Stimulated activated CD4-positive, alpha-beta T cell treated with anti-CD3 and anti-CD28 coated beads, Interleukin-4, amount 100 ng/mL, for 1 hour (primary cell): ENCODE measurements at places on chromosomes 6 and 20.
A peak's percentile ranks its signal among the peaks of the same experiment; 100 is the strongest.

GRCh38 chr6:56363796-56364430 lies 116.5 kb upstream of the COL21A1 start:
- no peak for DNase-seq

GRCh38 chr20:59835057-59835447 lies 98.4 kb downstream of the SYCP2 start:
- no peak for DNase-seq

DNA sequence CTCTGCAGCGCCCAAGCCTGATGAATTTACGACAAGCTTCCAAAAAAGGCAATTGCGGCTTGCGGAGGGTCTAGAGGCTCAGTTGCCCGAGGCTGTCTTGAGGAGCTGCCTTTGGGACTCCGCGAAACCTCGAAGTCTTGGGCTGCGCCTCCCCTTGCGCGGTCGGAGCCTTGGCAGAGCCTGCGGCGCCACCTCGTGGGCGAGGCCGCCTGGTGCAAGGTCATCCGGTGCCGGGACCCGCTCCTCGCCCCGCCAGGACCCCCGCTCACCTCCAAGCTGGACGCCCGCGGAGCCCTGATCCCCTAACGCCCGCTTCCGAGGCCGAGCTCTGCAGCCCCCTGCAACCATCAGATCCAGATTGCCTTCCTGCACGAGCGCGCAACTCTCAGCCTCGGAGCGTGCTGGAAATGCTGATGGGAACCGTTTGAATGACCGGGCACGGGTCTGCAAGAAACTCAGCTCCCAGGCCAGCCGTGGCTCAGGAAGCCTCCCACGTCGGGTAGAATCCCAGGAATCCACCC lies 14.9 kb upstream of the FAM210B start:
- DNase-seq = peak; percentile 40

DNA sequence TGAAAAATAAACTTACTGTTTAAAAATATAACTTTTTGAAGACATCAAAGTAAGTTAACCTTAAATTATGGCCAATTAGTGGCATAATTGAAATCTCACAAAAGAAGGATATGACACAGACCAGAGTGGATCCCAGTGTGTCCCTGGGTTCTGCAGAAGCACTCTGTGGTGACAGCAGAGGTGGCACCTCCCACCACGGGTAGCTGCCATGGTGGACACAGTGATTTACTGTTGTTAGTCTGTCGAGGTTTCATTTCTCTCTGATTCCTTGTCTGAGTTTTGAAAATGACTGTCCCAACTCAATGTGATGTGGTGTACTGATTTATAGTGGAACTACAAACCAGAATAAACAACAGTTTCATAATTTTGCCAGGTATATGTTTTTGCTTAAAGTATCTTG lies 76.5 kb downstream of the TULP4 start:
- no peak for DNase-seq

- no peak for DNase-seq
These were observed 17.9 kb downstream of the RRBP1 start for GRCh38 chr20:17664025-17664633.

GRCh38 chr6:3725145-3726047 lies 26.1 kb downstream of the PXDC1 start:
- DNase-seq = no peak

- DNase-seq = no peak
These were observed 3.3 kb upstream of the MOG start for GRCh38 chr6:29653452-29654038.

GRCh38 chr20:63501818-63502670 lies 3.2 kb upstream of the EEF1A2 start:
- no peak for DNase-seq

- DNase-seq = no peak
These were observed 902 bp downstream of the SLC29A1 start for GRCh38 chr6:44224029-44224964.

- DNase-seq = no peak
These were observed 90.0 kb upstream of the BACH2 start for GRCh38 chr6:90386399-90387382.

DNA sequence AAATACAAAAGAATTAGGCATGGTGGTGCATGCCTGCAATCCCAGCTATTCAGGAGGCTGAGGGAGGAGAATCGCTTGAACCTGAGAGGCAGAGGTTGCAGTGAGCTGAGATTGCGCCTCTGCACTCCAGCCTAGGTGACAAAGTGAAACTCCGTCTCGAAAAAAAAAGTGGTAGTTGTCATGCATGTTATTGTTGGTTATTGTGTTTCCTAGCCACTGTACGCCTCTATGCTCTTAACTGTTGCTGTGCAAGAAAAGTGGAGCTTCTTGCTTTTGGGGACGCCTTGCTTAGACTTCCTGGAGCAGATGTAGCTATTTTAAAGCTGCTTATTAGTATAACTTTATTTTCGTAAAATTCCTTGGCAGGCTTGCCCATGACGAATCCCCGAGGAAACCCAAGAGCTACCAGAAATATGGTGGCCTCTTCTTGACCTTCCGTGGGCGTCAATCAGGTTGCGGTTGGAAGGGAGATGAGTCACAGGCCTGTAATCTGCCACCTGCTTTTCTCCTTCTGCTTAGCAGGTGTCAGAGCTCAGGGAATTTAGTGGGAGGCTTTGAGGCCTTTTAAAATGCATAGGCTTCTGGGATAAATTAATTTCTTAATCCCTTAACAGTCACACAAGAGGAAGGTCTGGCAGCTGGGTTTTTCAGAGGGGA lies 17.3 kb downstream of the GABRR2 start:
- DNase-seq = peak; percentile 25

DNA sequence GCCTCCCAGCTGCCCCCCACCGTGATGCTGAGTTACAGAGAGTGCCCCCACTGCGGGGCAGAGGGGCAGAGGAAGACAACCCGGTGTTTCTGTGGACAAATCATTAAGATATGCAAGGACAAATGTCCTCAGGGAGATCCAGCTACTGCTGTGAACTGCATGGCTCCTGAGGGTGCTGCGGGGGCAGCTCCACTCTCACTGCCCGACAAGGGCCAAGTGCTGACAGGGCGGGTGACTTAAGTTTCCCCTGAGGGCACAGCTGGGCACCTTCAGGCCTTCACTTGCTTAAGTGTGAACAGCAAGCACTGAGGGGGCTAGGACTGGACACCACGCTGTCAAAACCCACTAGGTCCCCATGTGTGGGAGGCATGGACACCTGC lies 26.2 kb upstream of the TCFL5 start:
- DNase-seq = no peak

- DNase-seq = no peak
These were observed 192.3 kb downstream of the GJA1 start for GRCh38 chr6:121627761-121628160.

DNA sequence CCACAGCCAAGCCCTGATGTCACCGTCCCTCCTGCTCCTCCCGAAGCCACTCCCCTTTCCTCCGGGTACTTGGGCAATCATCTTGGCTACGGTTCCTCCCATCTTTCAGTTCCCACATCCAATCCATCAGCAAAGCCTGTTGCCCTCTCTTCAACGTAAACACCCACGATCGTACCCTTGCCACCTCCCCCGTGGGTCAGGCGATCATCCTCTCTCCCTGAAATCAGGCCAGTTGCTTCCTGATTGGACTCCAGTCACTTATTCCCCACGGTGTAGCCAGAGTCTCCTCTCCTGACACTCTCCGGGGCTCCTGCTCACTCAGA lies 44.5 kb downstream of the SULF2 start:
- no peak for DNase-seq

DNA sequence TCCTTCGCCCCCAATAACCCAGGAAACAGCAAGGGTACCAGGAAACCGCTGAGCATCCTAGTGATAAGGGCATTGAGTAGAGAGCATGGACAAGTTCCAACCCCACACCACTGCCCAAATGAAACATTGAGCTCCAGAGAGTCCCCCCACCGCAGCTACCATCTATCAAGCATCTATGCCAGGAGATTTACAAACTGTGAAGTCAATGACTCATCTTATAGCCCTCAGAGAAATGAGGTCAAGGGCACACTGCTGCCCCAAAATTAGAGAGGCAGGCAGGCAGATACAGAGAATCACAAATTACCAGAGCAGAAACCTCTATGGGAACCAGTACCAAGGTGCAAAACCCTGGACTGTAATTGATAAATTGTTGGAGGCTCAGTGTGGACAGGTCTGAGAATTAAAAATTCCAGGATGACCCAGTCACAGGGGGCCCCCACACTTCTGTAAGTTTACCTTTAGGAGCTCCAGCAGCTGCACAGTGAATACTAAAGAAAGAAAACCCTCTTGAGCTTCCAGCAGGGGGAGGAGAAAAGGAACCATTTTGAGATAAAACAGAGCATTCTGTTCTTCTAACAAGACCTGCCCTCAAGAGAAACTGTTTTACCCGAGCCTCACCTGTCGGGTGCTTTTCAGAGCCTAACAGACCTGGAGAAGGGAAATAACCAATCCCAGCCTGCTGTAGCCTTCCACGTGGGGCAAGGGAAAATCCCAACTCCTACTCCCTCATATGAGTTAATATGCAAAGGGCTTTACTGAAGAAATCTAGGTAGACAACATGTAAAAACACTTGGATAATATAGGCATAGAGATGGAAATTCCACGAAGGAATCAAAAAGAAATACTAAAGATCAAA lies 118.0 kb upstream of the ARID1B start:
- no peak for DNase-seq

- no peak for DNase-seq
These were observed 4.0 kb upstream of the KLHL31 start for GRCh38 chr6:53669592-53669991.

- DNase-seq = peak; percentile 54
These were observed 23.2 kb downstream of the TRERF1 start for GRCh38 chr6:42428326-42429041.

DNA sequence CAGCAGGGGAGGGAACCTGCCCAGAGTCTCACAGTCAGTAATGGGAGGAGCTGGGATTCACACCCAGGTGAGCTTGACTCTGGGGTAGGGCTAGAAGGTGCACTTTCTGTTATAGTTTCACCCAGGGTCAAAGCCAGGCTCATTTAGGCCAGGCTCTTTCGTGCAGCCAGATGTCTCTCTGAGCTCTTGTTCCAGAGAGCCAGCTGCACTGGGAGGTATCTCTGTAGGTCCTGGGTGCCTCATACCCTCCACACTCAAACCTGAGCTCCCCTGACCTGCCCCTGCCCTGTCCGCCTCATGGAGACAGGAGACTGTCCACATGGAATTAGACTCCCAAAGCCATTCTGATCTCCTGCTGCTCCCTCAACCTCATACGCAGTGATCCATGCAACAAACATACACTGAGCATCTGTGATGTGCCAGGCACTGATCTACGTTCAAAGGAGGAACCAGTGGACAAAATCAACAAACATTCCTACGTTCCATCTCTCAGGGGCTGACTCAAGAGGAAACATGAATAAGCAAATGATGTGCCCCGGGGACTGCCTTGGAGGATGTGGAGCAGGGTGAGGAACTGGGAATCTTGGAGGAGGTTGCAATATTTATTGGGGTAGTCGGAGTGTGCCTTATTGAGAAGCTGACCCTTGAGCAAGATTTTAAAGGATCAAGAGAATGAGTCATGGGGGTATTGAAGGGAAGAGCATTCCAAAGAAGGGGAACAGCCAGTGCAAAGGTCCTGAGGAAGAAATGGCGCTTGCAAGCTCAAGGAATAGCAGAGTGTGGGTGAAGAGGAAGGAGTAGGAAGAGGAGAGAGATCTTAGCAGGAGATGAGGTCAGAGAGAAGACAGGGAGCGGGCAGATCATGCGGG lies 71.3 kb upstream of the TOX2 start:
- no peak for DNase-seq

- DNase-seq = no peak
These were observed 7.2 kb upstream of the CCNC start for GRCh38 chr6:99575544-99576227.

GRCh38 chr6:84086545-84087429 lies 53.2 kb downstream of the MRAP2 start:
- no peak for DNase-seq

- DNase-seq = no peak
These were observed 348.3 kb downstream of the CDH26 start for GRCh38 chr20:60306551-60306950.

GRCh38 chr20:47725248-47725973 lies 59.9 kb downstream of the SULF2 start:
- peak; percentile 68 for DNase-seq

DNA sequence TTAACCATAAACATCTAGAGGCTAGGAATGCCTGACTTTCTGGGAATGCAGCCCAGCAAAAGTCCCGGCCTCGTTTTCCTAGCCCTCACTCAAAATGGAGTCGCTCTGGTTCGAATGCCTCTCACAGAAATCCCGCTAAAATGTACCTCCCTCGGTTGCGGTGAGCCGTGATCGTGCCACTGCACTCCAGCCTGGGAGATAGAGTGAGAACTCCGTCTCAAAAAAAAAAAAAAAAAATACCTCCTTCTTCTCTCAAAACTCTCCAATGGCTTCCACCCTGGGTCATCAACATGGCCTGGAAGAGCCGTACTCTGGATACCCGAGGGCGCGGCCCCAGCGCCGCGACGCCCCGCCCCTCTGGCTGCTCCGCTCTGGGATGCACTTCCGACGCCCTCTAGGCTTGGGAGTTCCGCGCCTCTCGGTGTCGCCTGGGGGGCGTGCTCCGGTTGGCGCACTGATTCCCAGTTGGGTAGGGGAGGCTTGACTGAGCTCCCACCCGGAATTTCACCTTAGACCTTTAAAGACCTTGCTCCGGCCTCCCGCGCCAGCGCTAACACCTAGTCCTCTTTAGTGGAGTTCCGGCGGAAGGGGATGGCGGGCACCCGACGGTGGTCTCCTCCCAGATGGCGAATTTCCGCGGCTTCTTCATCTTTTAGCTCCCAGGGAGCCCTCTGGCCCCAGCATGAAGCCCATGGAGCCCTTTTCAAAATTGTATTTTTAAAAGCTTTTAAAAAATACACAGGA lies 12.3 kb downstream of the HMGN4 start:
- DNase-seq = peak; percentile 60

GRCh38 chr6:39100358-39100757 lies 14.6 kb downstream of the SAYSD1 start:
- no peak for DNase-seq

DNA sequence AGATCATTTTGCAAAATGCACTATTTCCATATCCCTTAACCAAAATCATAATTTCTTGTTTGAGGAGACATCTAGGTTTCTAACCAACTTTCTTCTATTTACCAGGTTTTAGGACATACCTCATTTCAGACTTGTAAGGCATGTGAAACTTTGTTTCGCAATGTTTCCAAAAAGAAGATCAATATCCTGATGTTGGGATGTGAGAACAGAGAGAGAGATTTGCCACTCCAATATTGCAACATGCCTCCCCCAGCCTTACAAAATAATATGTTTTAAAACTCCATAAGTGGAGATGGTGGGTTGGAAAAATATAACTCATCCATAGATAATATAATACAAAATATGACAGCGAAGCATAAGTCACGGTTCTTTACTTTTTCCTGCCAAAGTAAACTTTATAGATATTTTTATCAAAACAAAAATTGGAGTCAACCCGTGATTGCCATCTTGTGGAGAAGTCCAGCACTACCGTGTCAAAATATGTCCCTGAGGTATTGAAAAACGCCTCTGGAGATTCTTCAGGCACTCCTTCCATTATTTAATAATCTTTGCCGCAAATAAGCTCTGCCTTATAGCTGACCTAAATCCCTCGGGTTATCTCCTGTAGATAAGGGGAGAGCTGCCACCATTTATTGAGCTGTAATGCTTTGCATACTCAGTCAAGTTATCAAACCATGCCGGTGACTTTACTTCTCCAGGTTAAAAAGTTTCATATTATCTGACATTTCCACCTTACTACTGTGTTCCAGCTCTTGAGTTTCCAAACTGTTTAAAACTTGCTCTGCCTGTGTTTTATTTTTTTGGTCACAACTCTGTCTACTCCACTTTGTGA lies 534.2 kb downstream of the HACE1 start:
- no peak for DNase-seq

- DNase-seq = no peak
These were observed 347.0 kb downstream of the CDH4 start for GRCh38 chr20:61599061-61599531.

GRCh38 chr20:62650551-62651284 lies 8.4 kb downstream of the SLCO4A1 start:
- DNase-seq = no peak
